Myocyte (in vitro differentiated cells): ENCODE measurements at places on chromosomes 7 and 10.

DNA sequence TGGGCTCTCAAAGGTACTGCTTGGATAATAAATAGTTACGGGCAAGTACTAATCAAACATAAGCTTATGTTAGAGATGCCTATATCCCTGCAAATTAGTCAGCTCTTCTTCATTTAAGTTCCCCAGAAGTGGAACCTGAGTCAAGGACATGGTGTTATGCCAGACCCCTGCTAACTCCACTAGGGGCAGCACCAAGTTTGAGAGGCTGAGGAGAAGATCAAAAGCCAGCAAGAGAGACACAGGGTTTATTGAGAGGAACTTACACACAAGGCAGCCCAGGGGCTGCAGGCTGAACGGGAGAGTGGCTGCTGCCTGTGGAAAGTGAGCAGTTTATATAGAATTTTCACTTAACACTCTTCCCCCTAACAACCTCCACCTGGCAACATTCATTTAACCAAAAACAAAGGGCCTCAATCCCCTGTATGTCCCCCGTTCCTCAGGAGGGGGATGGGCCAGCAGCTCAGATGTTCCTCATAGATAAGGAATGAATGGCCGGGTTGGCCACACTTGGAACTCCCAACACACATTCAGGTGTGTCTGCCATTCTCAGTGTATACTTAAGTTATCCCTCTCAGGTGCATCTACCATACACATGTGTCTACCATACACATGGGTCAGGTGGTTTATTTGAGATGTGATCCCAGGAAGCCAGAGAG lies 62.6 kb upstream of the GHITM start:
- peak; percentile 31 for DNase-seq

- DNase-seq: no peak
These were observed 67.8 kb upstream of the AKR1E2 start for GRCh38 chr10:4758256-4758655.

- no peak for DNase-seq
These were observed 21.4 kb upstream of the RAPGEF5 start for GRCh38 chr7:22378199-22378980.

DNA sequence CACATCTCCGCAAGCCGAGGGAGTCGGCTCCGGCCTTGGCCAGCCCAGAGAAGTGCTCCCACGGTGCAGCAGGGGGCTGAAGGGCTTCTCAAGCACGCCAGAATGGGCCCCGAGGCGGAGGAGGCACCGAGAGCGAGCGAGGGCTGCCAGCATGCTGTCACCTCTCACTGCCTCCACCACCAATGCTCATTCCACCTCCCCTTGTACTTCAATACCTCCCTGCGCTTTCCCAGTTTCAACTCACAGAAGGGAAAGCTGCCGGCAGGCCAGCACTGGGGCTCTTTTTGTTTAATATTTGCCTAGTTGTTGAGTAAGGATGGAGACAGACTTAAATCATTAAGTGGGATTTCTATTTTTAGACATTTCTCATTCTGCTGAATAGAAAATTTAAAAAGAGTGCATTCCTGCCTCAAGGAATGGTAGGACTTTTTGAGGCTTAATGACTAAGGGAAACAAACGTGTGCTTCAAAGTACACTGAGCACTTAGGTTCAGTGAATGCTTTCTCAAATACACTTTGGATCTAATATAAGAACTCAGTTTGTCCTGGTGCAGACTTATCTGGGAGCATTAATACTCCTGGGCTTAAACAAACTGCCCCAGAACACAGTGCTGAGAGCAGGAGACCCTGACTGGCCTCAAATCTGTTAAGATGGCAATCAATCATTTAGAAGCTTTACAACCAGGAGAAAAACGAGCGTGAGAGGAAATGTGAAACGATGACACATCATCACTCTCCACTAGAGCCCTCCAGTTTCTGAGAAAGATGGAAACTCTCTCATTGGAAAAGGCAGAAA lies 131.2 kb downstream of the RALA start:
- DNase-seq: peak; percentile 61

DNA sequence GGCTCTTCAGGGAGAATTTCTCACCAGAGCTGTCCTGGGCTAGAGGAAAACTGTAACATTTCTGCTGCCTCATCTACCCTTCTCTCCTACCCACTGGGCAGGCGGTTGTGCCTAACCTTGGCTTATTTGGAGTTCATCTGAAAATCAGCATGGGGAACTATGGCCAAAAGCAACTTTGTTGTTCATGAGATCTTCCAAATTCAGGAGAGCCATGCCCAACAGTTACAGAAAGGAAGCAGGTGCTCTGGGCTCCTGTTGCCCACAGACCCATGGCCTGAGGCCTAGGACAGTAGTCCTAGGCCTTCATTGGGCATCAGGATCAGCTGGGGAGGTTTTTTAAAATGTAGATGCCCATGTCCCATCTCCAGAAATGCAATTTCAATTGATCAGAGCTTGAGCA lies 85.2 kb downstream of the GRID1 start:
- no peak for DNase-seq

DNA sequence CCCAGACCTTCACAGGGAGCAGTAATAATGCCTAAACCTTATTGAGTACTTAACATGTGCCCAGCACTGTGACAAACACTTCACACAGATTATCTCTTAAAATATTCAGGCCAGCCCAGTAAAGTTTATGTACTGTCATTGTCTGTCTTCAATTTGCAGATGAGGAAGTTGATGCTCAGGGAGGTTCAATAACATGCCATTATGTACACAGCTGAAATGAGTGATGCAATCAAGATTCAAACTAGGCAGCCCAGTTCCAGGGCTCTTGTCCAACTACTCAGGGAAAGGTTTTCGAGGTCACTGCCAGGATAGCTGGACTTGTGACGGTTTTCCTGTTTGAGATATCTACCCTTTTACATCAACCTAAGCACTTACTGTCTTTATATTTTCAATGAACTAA lies 56.1 kb downstream of the AUTS2 start:
- DNase-seq: no peak

GRCh38 chr10:8416192-8416701 lies 361.8 kb downstream of the GATA3 start:
- no peak for DNase-seq

- no peak for DNase-seq
These were observed 40.0 kb upstream of the PFKFB3 start for GRCh38 chr10:6162589-6163356.

DNA sequence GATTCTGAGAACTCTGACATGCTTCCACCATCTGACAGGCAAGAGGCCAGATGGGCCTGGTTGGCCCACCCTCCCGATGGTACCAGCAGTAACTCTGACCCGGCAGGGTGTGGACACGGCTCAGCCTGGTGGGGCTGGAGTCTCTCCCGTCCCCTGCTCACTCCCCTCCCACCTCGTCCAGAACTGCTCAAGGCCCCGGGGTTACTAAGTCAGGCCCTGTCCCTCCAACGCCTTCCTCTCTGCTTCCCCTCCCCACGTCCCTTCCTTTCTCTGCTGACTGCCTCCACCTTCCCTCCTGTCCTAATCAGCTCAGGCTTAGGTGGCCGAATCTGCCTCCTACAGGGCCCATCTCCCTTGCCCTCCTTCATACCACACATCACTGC lies 12.5 kb downstream of the CALML5 start:
- DNase-seq: no peak

DNA sequence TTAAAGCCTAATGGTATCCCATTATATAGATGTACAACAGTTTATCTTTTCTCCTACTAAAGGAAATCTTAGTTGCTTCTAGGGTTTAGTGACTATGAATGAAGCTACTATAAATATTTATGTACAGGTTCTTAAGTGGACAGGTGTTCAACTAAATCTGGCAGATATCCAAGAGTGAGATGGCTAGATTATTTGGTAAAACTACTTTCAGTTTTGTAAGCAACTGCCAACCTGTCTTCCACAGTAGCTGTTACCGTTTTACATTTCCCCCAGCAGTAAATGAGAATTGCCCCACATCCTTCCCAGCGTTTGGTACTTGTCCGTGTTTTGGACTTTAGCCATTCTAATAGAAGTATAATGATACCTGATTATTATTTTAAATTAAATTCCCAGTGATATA lies 144.9 kb upstream of the MAGI2 start:
- DNase-seq: no peak

DNA sequence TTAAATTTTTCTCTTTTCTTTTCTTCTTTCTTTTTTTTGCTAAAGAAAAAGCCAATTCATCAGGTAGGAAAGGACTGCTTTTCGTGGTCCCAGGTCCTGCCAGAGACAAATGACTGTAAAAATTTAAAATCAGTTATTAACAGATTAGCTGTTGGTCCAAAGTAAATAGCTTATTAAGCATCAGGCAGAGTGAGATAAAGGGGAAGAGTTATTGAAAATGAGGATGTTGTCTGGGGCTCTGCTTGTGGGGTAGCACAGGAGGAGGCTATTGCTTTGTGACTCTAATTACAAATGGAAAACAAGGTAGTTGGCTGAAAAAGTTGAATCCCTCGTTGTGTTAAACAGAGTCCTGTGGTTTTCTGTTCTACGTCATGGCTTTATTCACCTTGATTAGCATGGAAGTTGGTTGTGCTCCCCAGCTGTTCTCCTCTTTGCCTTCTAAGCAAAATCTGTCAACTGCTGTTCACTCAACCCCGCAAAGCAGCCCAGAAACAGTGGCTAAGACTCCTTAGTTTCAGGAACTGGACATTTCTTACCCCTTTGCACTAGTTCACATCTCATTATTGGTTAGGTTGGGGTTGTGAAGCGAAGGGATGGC lies 128.9 kb downstream of the SNX10 start:
- no peak for DNase-seq

DNA sequence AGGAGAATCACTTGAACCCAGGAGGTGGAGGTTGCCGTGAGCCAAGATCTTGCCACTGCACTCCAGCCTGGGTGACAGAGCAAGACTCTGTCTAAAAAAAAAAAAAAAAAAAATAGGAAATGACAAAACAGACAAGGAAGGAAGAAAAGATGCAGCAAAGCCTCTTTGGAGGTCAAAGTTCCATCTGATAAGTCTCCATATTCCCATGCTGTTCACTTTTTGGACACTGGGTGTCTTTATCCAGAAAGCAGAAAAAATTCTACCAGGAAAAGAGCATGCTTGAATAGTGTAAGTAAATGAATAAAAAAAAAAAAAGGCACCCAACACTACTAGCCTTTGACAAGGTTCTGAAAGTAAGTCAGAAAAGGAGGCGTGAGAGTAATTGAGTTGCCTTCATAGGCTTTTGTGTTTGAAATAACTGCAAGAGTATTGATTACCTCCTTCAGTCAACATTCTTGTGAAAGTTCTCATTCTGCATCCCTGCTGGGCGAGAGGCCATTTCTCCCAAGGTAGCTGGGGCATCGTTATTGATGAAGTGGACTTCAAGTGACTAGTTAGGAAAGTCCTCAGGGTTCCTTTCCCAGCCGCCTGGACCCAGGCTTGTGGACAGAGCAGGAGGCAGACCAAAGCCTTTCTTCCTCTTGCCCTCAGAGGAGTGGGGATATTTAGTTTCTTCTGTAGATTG lies 133.3 kb upstream of the KIF5B start:
- DNase-seq: peak; percentile 37

GRCh38 chr7:30920584-30921539 lies 9.2 kb downstream of the AQP1 start:
- DNase-seq: peak; percentile 86

GRCh38 chr7:110803602-110804143 lies 287.3 kb upstream of the LRRN3 start:
- DNase-seq: no peak

DNA sequence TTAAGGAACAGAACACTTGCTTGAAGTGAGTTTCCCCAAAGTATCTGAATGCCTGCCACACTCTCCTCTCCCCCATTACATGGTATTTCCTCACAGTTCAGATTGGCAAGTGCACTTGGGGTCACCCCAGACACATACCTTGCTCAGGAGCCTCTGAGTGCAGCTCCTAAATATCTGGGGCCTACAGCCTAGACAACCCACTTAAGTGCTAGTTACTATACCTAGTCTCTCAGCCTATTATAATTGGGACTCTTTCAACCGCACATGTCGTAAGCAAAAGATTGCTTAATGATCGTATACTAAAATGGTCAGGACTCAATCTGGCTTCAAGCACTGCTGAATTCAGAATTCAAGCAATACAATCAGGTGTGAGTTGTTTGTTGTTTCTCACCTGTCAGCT lies 19.9 kb downstream of the TMEM176B start:
- DNase-seq: no peak

DNA sequence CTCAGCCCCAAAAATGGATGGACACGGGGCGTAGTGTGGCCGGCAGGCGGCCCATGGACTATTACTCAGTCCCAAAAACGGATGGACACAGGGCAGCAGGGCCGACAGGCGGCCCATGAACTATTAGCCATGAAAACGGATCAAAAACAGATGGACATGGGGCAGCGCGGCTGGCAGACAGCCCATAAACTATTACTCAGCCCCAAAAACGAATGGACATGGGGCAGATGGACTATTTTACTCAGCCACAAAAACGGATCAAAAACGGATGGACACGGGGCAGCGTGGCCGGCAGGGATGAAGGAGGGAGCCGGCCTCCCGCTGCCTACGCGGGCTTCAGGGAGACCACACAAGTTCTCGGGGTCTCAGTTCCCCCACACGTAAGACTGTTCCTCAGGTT lies 32.9 kb downstream of the GPER1 start:
- DNase-seq: no peak

GRCh38 chr7:34734771-34735170 lies 76.8 kb downstream of the NPSR1 start:
- DNase-seq: no peak

DNA sequence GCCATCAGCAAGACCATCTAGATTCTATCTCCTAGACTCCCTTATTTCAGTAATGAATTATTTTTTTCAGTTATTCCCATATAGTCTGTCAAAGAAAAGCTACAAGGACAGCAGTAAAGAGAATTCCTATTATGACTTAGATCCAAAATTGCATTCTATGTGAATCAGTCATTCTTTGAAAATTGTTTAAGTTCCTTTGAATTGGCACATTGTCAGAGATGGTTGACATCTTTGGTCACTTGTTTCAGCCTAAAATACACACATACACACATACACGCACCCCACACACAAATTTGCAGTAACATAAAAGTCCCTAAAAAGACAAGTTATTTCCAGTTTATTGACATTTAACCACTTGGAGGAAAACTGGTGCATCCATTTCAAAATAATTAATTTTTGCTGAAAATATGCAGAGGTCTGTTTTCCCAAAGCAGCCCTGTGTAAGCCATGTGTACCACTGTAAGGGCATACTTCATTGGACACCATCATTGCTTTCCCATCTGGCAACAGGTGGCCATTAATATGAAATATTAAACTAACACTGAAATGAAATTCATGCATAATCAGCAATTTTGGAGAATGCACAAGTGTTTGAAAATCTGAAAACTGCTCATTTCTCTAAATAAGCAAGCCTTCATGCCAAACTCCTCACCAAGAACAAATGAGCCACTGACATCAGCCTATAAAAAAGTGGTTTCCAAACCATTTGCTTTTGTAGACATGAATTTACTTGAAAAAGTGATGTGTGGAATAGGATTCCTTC lies 121.7 kb upstream of the COL1A2 start:
- peak; percentile 12 for DNase-seq

GRCh38 chr10:3861795-3862194 lies 76.8 kb upstream of the KLF6 start:
- DNase-seq: no peak

- no peak for DNase-seq
These were observed 46.7 kb downstream of the COL13A1 start for GRCh38 chr10:69848454-69848853.
